ENCODE measurements at places on chromosomes 7 and 10.

GRCh38 chr10:68154211-68154497, 44.9 kb downstream of the MYPN start:
- no peak for DNase-seq

DNA sequence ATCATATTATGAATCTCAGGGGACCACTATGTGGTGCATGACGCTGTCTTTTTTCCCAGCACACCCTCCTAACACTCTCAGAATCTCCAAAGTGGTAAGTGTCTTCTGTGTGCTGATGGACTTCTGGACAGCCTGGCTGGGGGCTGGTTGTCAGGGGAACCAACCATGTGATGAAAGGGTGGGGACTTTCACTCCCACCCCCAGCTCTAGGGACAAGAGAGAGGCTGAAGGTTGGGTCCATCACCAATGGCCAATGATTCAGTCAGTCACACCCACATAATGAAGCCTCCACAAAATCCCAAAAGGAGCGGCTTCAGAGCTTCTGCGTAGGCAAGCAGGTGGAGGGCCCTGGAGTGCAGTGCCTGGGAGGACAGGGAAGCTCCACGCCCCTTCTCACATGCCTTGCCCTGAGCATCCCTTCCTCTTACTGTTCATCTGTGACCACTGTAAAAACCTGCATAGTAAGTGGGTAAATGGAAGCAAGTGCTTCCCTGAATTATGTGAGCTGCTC, 44.6 kb downstream of the RASGEF1A start:
- no peak for DNase-seq

GRCh38 chr7:132735476-132735875, 159.2 kb upstream of the PLXNA4 start:
- peak; percentile 50 for DNase-seq

GRCh38 chr10:102727037-102727818, 12.8 kb downstream of the SFXN2 start:
- DNase-seq: peak; percentile 39

DNA sequence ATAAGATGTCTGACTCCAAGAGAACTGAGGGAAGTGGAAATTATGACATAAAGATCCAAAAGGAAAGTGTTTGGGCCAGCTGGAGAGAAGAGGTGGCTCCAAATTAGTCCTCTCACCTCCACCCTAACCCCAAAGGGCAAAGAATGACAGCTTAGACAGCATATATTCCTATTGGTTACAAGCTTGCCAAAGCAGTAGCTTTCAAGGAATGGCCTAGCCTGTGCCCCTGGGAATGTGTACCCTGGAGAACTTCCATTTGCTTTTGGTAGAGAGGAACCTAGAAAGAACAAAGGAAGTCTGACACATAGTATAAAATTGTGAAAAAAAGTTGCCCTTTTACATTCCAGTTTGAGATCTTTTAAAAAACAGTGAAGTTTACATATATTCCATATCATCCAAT, 11.2 kb upstream of the NRG3 start:
- no peak for DNase-seq

DNA sequence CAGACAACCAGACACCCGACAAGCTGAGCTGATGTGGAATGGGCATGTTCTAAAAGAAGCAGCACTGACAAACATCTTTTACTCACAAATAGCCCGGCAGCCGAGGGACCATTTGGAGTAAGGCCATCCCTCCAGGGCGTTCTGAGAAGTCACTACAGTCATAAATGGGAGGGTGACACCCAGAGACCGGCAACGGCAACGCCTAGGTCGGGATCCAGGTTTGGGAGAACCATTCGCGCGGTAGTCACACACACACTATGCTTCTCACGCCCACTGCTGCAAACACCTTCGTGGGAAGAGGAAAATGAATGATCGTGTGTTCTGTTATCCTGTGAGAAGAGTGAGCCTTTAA, 9.8 kb downstream of the TNS3 start:
- no peak for DNase-seq
